ENCODE measurements at places on chromosomes 16 and 17.
A peak's percentile ranks its signal among the peaks of the same experiment; 100 is the strongest.

GRCh38 chr17:20153231-20153630 lies 144.1 kb downstream of the SPECC1 start:
- no peak for DNase-seq

DNA sequence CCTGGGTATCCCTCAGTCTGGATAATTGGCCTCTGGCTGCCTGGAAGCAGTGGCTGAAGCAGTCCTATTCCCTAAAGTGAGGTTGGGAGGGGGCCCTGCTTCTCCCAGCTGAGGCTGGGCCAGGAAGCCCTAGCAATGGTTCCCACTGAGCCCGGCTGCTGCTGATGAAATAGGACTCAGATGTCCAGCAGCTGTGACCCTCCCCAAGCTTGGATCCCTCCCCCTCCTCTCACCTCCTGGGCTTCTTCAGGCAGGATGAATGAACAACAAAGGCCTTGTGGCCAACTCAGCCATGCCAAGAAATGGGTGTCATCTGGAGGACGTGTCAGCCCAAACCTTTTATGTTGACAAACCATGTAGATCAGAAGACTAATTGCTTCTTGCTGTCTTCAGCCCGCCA lies 42.0 kb downstream of the AXIN2 start:
- no peak for DNase-seq

- DNase-seq, result no peak
These were observed 8.4 kb downstream of the PIMREG start for GRCh38 chr17:6452471-6453266.

GRCh38 chr17:71870546-71870862 lies 250.3 kb upstream of the SOX9 start:
- peak; percentile 13 for DNase-seq

GRCh38 chr17:16443511-16444257 lies 28.3 kb downstream of the TRPV2 start:
- no peak for DNase-seq

DNA sequence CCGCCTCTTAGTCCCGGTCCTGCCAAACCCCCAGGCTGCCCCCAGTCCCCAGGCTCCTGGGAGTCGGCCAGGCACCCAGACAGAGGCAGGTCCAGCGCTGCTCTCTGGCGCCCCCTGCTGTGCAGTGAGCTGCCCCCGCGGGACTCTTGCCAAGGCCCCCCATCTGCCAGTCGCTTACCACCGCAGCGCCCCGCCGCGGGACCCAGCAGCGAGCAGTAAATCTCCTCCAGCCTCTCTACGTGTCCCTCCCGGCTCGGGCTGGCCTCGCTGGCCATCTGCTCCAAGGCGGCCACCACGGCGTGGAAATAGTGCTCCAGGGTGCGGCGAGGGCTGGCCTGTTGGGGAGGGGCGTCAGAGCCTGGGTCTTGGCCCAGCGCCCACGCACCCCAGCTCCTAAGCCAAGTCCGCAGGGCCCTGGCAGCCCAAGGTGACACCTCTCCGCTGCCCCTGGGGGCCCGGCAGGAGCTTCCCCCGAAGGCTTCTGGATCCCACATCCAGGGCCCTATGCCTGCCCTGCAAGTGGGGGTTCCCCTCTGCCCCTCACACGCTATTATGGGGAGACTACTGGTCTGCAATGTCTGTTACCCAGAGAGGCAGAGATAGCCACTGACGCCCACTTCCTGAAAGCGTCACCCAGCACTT lies 33.7 kb upstream of the MFSD6L start:
- no peak for DNase-seq

Data from COR-L47 (cell line).